H1 (cell line): ENCODE measurements at places on chromosomes 12 and 14. TPM values are rescaled to one million over a fixed set of nuclear protein-coding genes. Genes with fewer than 3 reads are reported as not detected.

DNA sequence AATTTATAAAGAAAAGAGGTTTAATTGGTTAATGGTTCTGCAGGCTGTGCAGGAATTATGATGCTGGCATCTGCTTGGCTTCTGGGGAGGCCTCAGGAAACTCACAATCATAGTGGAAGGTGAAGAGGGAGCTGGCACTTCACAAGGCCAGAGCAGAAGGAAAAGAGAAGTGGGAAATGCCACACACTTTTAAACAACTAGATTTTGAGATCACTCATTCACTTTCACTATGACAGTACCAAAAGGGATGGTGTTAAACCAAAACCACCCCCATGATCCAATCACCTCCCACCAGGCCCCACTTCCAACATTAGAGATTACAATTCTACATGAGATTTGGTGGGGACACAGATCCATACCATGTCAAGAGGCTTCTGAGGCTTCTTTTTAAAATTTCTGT is 62.6 kb downstream of the SLC38A4 start:
- no peaks in the 10 kb centered on the region for H3K36me3 ChIP-seq
- no peaks in the 10 kb centered on the region for H3K27me3 ChIP-seq
- H3K4me3 ChIP-seq = no peak overlapping the region
- no peak overlapping the region for H3K27ac ChIP-seq
- DNase-seq = no peak

Gene CCDC175
- 0.19 TPM in 1 of 2 replicates, not detected in the other for total RNA-seq

DNA sequence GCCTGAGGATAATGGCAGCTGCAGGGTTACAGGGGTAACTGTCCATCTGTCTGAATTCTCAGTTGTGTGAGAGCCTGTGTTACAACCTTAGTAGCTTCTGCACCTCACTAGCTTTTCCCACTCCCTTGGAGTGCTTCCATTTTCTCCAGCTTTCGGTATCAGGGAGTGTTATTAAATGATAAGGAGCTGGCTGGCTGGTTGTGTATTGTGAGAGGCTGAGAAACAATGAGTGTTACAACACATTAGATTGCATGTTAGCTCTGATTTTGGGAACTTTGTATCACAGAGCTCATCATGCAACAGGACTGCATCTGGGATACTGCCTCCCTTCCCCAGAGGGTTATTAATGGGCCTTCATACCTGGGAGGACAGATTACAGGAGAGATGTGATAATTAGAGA is 723.7 kb downstream of the DIO2 start:
- no peaks in the 10 kb centered on the region for H3K36me3 ChIP-seq
- no peak overlapping the region for H3K27ac ChIP-seq
- H3K27me3 ChIP-seq = no peaks in the 10 kb centered on the region

Gene INHBC
- total RNA-seq = not detected in 2 replicates

DNA sequence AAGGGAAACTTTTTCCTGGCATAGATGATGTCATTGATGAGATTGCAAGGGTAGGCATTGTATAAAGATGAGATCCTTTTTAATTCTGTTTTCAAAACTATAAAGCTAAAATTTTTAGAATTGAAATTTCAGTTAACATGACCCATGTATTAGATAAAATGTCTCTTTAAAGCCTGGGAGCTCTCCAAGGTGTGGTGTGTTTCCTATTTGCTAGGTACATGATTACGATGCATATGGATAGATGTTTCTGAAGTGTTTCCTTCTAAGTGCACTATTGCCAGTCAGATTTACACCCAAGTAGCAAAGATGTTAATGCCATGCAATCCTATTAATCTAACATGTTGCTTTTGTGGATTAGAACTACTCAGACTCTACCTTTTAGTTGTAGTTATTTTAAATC is 834.7 kb downstream of the DIO2 start:
- no peaks in the 10 kb centered on the region for H3K36me3 ChIP-seq
- no peaks in the 10 kb centered on the region for H3K27me3 ChIP-seq

DNA sequence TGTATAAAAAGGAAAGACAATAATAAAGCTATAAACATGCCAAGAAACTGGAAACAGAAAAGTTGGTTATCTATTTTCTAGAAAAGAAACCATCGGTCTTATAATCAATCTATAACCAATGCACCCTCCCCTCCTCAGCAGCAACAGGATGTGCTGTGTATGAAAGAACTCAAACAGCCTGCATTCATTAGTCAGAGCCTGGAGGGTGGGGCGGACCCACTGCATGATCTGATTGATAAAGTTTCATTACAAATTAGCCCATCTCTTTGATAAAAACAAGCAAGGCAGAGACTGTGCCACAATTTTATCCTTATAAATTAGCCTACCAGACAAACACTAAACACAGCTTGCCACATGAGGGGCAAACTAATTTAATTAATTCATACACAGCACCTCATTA is 448.1 kb downstream of the BCAT1 start:
- H3K27ac ChIP-seq = no peak overlapping the region
- DNase-seq = no peak

DNA sequence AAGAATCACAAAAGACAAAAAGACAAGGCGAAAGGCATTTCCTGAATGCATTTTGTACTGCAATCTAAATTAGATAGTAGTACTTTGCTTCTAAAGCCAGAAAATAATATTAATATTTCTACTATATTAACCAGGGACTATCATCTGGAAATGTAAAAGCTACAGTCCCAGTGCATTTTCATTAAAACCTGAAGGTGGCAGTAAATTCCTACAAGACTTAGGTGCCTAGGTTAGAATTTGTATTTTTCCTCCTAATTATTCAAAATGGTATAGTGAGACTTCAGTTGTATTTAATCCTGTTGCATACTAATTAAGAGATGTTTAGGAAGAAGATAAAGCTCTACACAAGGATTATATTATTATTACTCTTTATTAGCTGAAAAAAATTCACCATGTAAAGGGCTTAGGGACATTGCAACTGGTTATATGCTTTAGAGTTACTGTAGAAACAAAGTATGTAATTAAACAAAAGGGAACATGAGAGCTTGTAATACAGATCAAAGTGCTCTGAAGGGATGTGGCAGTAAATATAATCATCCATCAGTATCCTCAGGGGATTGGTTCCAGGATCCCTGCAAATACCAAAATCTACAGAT is 53.6 kb downstream of the BRMS1L start:
- H3K36me3 ChIP-seq = no peaks in the 10 kb centered on the region
- no peak overlapping the region for H3K27ac ChIP-seq
- no peak overlapping the region for H3K4me3 ChIP-seq
- DNase-seq = no peak
- H3K4me1 ChIP-seq = no peaks in the 10 kb centered on the region

Gene KCNC2
- 0.13 TPM in 1 of 2 replicates, not detected in the other for total RNA-seq

Gene PRPH
- total RNA-seq = 0.96 and 1.4 TPM in 2 replicates

DNA sequence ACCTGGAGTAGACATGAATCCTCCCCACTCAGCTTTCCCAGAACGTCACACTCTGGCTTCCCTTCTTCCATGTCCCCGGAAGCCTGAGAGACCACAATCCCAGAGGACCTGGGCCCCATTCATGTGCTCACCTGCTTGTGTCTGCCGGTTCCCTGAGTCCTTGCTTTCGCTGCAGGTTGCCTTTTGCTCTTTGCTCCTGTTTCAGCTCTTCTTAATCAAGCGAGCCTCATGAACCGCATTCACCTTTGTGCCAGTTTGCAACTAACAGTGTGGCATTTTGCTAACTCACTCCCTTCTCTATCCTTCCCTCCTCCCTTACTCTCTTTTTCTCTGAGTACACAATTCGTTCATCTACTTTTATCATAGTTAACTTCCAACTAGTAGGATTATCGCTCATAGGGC is 23.1 kb downstream of the ENTPD5 start:
- no peak for DNase-seq
- H3K27ac ChIP-seq = no peak overlapping the region
- H3K36me3 ChIP-seq = no peaks in the 10 kb centered on the region

Gene RPL10L
- not detected in 2 replicates for total RNA-seq

Gene DEGS2
- total RNA-seq = 0.61 and 0.94 TPM in 2 replicates

Gene C14orf132
- total RNA-seq = 32.0 and 32.5 TPM in 2 replicates

Gene PLCZ1
- total RNA-seq = not detected in 2 replicates

DNA sequence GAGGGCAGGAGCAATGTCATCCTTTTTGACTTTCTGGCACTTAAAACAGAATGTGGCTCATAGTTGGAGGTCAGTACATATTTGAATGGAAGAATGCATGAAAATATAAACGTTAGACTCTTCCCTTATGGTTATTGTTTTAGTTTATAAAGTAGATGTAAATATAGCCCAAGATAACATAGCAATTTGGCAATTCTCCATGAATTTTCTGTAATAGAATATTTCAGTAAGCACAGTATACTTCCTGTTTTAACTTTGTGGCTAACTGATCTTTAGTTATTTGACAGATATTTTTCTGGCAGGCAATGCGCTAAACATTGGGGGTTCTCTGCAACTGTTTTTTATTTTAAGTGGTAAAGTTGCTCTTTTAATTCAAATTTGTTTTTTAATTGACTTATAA is 763.0 kb downstream of the NRXN3 start:
- H3K4me1 ChIP-seq = no peaks in the 10 kb centered on the region
- no peak overlapping the region for H3K4me3 ChIP-seq
- H3K27me3 ChIP-seq = no peaks in the 10 kb centered on the region
- DNase-seq = no peak
- no peak overlapping the region for H3K27ac ChIP-seq
- H3K36me3 ChIP-seq = no peaks in the 10 kb centered on the region

Gene SYNDIG1L
- 3.0 and 3.5 TPM in 2 replicates for total RNA-seq

Gene BCL11B
- 5.9 TPM in 2 replicates for total RNA-seq

Gene ACACB
- total RNA-seq = 12.9 and 15.3 TPM in 2 replicates

DNA sequence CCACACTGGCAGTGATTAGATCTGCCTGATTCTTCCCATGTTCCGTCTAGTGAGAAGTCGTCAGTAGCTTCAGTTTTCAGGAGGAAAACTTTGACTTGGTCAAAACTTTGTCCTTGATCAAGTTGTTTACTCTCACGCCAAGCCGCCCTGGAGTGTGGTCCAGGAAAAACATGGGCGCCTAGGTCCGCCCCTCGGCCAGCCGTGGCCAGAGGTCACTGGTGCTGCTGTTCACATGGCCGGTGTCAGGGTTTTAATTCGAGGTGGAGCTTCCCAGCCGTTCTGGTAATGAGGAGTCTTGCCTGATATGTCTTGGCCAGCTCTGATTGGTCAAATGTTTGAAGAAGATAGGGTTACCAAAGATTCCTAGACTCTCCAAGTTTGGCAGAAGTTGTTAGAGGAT is 71.5 kb downstream of the PPP2R5C start:
- H3K27me3 ChIP-seq = no peaks in the 10 kb centered on the region
- no peak overlapping the region for H3K4me3 ChIP-seq
- no peak for DNase-seq
- no peak overlapping the region for H3K27ac ChIP-seq
- H3K36me3 ChIP-seq = no peaks in the 10 kb centered on the region

Gene DRAM1
- 5.7 and 6.2 TPM in 2 replicates for total RNA-seq

GRCh38 chr14:33588771-33589170 is 362.1 kb downstream of the EGLN3 start:
- no peak overlapping the region for H3K27ac ChIP-seq
- no peaks in the 10 kb centered on the region for H3K36me3 ChIP-seq
- H3K4me3 ChIP-seq = no peak overlapping the region
- no peak for DNase-seq

- no peaks in the 10 kb centered on the region for H3K36me3 ChIP-seq
- no peaks in the 10 kb centered on the region for H3K27me3 ChIP-seq
- H3K27ac ChIP-seq = no peak overlapping the region
- no peak for DNase-seq
Observed at GRCh38 chr12:128557231-128557630, 266.5 kb downstream of the SLC15A4 start.

GRCh38 chr14:61585598-61586543 is 109.4 kb upstream of the HIF1A start:
- no peak for DNase-seq
- H3K27me3 ChIP-seq = no peaks in the 10 kb centered on the region
- no peaks in the 10 kb centered on the region; the same call in 1 of the 2 replicates for H3K4me1 ChIP-seq
- H3K36me3 ChIP-seq = no peaks in the 10 kb centered on the region

Gene TRHDE
- 5.0 and 5.5 TPM in 2 replicates for total RNA-seq

DNA sequence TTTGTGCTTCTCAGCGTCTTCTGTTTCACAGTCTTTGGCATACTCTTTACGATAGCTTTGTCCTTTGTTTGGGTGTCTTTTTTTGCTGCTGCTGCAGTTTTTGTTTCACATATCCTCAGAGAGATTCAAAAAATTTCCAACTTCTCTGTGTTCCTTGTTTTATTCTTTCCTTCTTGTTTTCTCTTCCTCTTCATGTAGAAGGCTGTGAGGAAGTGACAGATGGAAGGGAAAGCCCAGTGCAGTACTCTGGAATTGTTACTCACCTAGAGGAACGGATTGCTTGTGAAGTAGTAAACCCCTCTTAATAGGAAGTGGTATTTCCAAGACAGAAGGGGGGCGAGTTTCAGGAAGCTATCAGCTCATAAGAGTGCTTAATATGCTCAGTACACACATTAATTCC is 1.7 kb downstream of the CREBL2 start:
- H3K27ac ChIP-seq = no peak overlapping the region
- no peaks in the 10 kb centered on the region for H3K27me3 ChIP-seq
- no peaks in the 10 kb centered on the region for H3K4me1 ChIP-seq
- no peak for DNase-seq

- peaks cover 8% of the 10 kb centered on the region for H3K4me1 ChIP-seq
- H3K27ac ChIP-seq = no peak overlapping the region
- no peak for DNase-seq
Observed at GRCh38 chr12:96121271-96121711, 72.9 kb upstream of the ELK3 start.

Gene CEP128
- total RNA-seq = 16.9 and 17.0 TPM in 2 replicates

DNA sequence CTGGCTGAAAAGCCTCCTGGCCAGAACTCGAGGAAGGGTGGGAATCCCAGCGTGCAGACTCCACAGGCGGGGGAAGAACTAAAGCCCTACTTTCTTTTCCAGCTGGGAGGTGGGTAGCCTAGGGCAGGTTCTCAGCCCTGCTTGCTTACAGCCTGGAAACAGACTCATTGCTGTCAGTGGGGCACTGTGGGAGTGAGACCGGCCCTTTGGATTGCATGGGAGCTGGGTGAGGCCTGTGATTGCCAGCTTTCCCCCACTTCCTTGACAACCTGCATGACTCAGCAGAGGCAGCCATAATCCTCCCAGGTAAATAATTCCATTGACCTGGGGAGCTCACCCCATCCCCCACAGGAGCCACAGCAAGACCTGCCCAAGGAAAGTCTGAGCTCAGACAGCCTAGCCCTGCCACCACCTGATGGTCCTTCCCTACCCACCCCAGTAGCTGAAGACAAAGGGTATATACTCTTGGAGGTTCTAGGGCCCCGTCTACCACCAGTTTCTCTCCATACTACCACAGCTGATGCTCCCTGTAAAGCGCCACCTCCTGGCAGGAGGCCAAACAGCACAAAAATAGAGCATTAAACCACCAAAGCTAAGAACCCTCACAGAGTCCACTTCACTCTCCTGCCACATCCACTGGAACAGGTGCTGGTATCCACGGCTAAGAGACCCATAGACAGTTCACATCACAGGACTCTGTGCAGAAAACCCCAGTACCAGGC is 294.1 kb downstream of the SEC23A start:
- peak; percentile 60 for DNase-seq
- no peaks in the 10 kb centered on the region for H3K36me3 ChIP-seq
- H3K27me3 ChIP-seq = no peaks in the 10 kb centered on the region
- no peak overlapping the region for H3K27ac ChIP-seq
- H3K4me3 ChIP-seq = no peak overlapping the region

- H3K4me1 ChIP-seq = peaks cover 23% of the 10 kb centered on the region
- H3K27ac ChIP-seq = no peak overlapping the region
- no peaks in the 10 kb centered on the region for H3K36me3 ChIP-seq
- no peak for DNase-seq
Observed at GRCh38 chr14:81311778-81312177, 88.3 kb downstream of the STON2 start.

- H3K4me1 ChIP-seq = no peaks in the 10 kb centered on the region
- no peak overlapping the region for H3K4me3 ChIP-seq
- no peak overlapping the region for H3K27ac ChIP-seq
- H3K27me3 ChIP-seq = no peaks in the 10 kb centered on the region
Observed at GRCh38 chr14:37263656-37264236, 66.0 kb downstream of the MIPOL1 start.

GRCh38 chr12:41467591-41468325 is 279.6 kb downstream of the PDZRN4 start:
- no peaks in the 10 kb centered on the region; the same call in 1 of the 2 replicates for H3K4me1 ChIP-seq
- H3K4me3 ChIP-seq = no peak overlapping the region
- H3K27ac ChIP-seq = no peak overlapping the region
- no peak for DNase-seq
- H3K36me3 ChIP-seq = no peaks in the 10 kb centered on the region

Gene TMEM233
- 0.09 and 0.13 TPM in 2 replicates for total RNA-seq
